ENCODE measurements at places on chromosomes 7 and 10. TPM values are rescaled to one million over a fixed set of nuclear protein-coding genes. Genes with fewer than 3 reads are reported as not detected.

GRCh38 chr7:130151591-130152492, 53.4 kb downstream of the TMEM209 start:
- DNase-seq = no peak

DNA sequence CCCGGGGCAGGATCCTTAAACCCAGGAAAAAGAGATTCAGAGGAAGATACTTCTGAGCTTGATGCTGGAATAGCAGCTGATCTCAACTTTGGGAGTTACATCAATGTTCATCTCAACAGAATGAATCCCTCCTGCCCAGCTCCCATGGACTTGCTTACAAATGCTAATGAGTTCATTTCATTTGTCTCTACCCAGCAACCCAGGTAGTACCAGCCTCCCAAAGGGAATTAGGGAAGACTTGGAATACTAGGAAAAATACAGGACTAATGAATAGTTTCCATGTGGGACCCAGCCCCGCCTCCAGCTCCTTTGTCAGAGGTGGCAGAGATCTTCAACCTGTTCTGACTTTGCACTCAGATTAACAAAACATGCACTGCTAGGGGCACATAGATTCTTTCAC, 22.1 kb upstream of the TCF7L2 start:
- DNase-seq = no peak

GRCh38 chr7:18290223-18290622, 205.3 kb upstream of the HDAC9 start:
- DNase-seq = no peak

The PDE1C gene
- not detected for total RNA-seq

DNA sequence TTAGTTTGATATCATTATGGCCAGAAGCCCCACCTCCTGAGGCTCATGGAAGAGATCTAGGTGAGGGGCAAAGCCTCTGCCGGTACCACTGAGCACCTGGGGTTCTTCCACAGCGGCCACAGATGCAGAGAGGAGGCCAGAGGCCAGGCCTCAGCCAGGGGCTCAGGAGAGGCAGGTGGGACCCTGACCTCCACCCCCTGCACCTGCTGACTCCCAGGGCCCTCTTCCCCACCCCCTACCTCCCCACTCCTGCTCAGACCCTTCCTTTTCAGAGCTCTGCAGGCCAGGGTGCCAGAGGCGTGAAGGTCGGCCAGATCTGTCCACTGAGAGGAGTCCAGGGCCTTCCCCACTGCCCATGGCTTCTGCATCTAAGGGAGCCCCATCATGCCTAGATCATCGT, 178.7 kb upstream of the PPP2R2D start:
- DNase-seq = no peak

GRCh38 chr7:77606562-77606961, 69.5 kb downstream of the PTPN12 start:
- DNase-seq = no peak

The CASP7 gene
- 14.8 TPM for total RNA-seq

All from OCI-LY7 (cell line).